Bronchial smooth muscle cell (primary cell): ENCODE measurements at places on chromosomes 11 and 22. TPM values are rescaled to one million over a fixed set of nuclear protein-coding genes. Genes with fewer than 3 reads are reported as not detected.

Gene UBQLNL
- 0.16 and 0.17 TPM in 2 replicates for total RNA-seq

Gene GSTT2
- total RNA-seq: 0.34 TPM in 1 of 2 replicates, not detected in the other

Gene APLNR
- not detected in 2 replicates for total RNA-seq

Gene CASP1
- 65.1 and 74.3 TPM in 2 replicates for total RNA-seq

Gene TTC36
- 0.79 TPM in 1 of 2 replicates, not detected in the other for total RNA-seq

Gene MYOD1
- total RNA-seq: not detected in 2 replicates

Gene BDNF
- 4.6 and 10.9 TPM in 2 replicates for total RNA-seq

Gene PIWIL4
- 2.5 and 5.1 TPM in 2 replicates for total RNA-seq

Gene CELSR1
- 0.43 and 1.4 TPM in 2 replicates for total RNA-seq

Gene ADAMTS15
- 23.4 and 29.6 TPM in 2 replicates for total RNA-seq

Gene B4GALNT4
- 4.5 and 4.9 TPM in 2 replicates for total RNA-seq

Gene NCAPD3
- total RNA-seq: 5.3 and 8.4 TPM in 2 replicates

Gene C1QTNF5
- 6.9 and 9.1 TPM in 2 replicates for total RNA-seq

Gene RAB36
- total RNA-seq: 1.9 and 2.7 TPM in 2 replicates

Gene RFPL2
- not detected in 2 replicates for total RNA-seq

Gene OR56A1
- total RNA-seq: under 0.01 TPM in 1 of 2 replicates, not detected in the other

Gene SYT12
- under 0.01 and 0.16 TPM in 2 replicates for total RNA-seq

Gene GP1BB
- total RNA-seq: 0.52 and 0.79 TPM in 2 replicates

Gene SYTL2
- total RNA-seq: 9.2 and 42.7 TPM in 2 replicates

Gene BRSK2
- 0.16 and 0.86 TPM in 2 replicates for total RNA-seq

Gene NNMT
- 133 and 234 TPM in 2 replicates for total RNA-seq

Gene ZP1
- 0.32 TPM in 1 of 2 replicates, not detected in the other for total RNA-seq

Gene SLC43A3
- 13.1 and 20.6 TPM in 2 replicates for total RNA-seq
